Hepatocyte (in vitro differentiated cells): ENCODE measurements at places on chromosomes 5 and 9. TPM values are rescaled to one million over a fixed set of nuclear protein-coding genes. Genes with fewer than 3 reads are reported as not detected.

The LRRTM2 gene
- 0.16 and 0.47 TPM in 2 replicates for total RNA-seq

The LNPEP gene
- total RNA-seq: 32.6 and 46.8 TPM in 2 replicates

The IFNA21 gene
- total RNA-seq: not detected in 2 replicates

The LECT2 gene
- total RNA-seq: 25.0 and 29.6 TPM in 2 replicates

- no peak overlapping the region for H3K27ac ChIP-seq
- H3K4me1 ChIP-seq: peaks cover 5% of the 10 kb centered on the region
- no peaks in the 10 kb centered on the region for H3K27me3 ChIP-seq
- no peak overlapping the region for H3K4me3 ChIP-seq
Measured at GRCh38 chr9:126154869-126155268, 171.8 kb upstream of the MVB12B start.

DNA sequence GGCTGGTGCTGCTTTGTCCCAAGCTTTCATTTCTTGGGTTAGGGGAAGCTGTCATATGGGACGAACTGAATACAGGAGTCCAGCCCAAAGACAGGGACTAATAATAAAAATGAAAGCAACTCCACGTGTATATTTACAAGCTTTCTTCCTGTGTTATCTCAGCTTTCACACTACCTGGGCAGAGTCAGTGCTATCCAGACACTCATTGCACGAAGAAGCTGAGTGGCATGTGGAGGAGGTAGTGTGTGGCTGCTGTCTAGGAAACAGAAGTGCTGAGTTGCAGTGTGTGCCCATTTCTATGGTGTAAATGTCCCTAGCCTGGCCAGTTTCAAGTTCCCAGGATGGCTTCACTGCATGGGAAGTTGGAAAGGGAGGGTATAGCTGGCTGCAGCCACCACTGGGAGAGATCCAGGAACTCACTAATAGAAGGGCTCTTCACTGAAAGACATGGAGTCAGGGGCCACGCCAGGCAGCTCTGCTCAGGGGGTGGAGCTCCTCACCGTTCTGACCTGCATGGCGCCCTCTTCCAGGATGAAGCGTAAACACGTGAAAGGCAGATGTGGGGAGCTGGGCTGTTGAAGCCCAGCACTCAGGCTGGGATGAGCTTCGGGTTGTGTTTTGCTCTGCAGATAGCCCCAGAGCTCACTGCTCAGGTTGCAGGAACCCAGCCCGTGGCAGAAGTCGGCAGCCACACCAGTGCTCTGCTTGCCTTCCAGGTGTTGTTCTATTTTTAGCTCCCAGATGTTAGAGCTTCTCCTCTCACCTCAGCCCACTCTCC, 116.9 kb downstream of the IRX2 start:
- H3K4me3 ChIP-seq: no peak overlapping the region
- no peak for DNase-seq
- no peaks in the 10 kb centered on the region for H3K36me3 ChIP-seq
- H3K27me3 ChIP-seq: no peaks in the 10 kb centered on the region

DNA sequence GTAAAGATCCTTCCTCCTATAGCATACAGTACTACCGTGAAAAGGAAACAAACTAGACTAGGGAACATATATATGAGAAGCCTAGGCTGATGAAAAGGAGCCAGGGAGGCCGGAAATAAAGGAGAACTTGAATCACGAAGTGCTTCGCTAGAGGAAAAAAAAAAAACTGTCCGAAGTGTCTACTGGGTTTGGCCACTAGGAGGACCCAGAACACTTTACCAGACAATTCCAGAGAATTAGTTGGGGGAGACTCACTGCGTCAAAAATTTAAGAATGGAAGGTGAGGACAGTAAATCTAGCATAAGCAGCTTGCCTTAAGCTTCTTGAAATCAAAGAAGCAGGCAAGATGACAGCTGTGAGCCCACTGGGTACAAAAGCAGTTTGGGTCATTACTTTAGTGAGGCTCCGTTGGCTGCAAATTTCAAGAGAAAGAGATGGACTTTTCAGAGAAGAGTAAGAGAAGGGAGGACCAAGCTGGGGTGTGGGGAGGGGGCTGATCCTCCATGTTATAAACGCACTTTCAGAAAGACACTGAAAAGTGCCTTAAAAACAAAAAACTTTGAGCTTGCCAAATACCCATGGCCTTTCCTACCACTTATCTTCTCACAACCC, 47.4 kb downstream of the P4HA2 start:
- peak; percentile 73 for DNase-seq
- no peaks in the 10 kb centered on the region for H3K27me3 ChIP-seq
- H3K36me3 ChIP-seq: no peaks in the 10 kb centered on the region
- no peak overlapping the region for H3K27ac ChIP-seq
- H3K4me1 ChIP-seq: no peaks in the 10 kb centered on the region

DNA sequence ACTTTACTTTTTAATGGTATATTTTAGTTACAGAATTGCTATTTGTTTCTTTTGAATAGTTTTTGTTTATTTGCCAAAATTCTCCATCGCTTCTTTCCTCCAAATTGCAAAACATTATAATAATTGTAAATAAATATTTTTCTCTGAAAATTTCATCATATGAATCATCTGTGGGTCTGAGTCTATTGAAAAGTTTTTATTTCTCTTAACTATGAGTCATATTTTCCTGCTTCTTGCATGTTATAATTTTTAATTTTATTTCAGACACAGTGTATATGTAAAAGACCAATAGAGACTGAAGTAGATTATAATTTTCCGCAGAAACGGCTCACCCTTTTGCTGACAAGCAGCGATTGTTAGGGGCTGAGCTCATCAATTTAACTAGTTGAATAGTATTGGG, 279.1 kb upstream of the IL12B start:
- no peaks in the 10 kb centered on the region for H3K36me3 ChIP-seq
- DNase-seq: no peak
- no peaks in the 10 kb centered on the region for H3K4me1 ChIP-seq
- H3K27me3 ChIP-seq: no peaks in the 10 kb centered on the region
- no peak overlapping the region for H3K27ac ChIP-seq
- H3K4me3 ChIP-seq: no peak overlapping the region

- H3K27me3 ChIP-seq: no peaks in the 10 kb centered on the region
- DNase-seq: no peak
- H3K4me1 ChIP-seq: peaks cover 7% of the 10 kb centered on the region
Measured at GRCh38 chr5:558871-559503, 34.7 kb upstream of the SLC9A3 start.

GRCh38 chr5:150192462-150192861, 2.6 kb downstream of the SLC6A7 start:
- no peak for DNase-seq
- peaks cover 38% of the 10 kb centered on the region for H3K27me3 ChIP-seq
- H3K36me3 ChIP-seq: no peaks in the 10 kb centered on the region
- peaks cover 13% of the 10 kb centered on the region for H3K4me1 ChIP-seq
- no peak overlapping the region for H3K4me3 ChIP-seq
- H3K27ac ChIP-seq: no peak overlapping the region

- no peaks in the 10 kb centered on the region for H3K27me3 ChIP-seq
- H3K36me3 ChIP-seq: no peaks in the 10 kb centered on the region
- no peak overlapping the region for H3K4me3 ChIP-seq
- H3K4me1 ChIP-seq: peaks cover 17% of the 10 kb centered on the region
- no peak for DNase-seq
Measured at GRCh38 chr9:83430681-83431080, 107.5 kb downstream of the FRMD3 start.

DNA sequence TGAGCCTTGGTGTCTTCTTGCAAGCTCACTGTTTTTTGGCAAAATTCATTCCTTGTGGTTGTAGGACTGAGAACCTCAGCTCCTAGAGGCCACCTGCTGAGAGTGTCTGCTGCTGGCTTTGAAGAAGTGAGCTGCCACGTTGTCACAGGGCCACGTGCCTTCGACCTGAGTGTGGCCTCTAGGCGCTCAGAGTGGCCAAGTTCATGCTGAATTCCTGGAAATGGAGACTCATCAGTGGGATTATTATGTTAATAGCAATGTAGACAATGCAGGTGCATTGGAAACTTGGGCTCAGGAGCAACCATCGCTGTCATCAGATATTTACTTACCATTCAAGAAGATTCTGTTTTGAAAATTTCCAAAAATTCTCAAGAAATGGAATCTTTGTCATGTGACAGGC, 52.5 kb downstream of the GALNT12 start:
- H3K36me3 ChIP-seq: no peaks in the 10 kb centered on the region
- no peaks in the 10 kb centered on the region for H3K27me3 ChIP-seq
- H3K27ac ChIP-seq: no peak overlapping the region
- no peak overlapping the region for H3K4me3 ChIP-seq
- H3K4me1 ChIP-seq: peaks cover 7% of the 10 kb centered on the region
- DNase-seq: no peak

GRCh38 chr5:171914726-171915338, 91.6 kb downstream of the FBXW11 start:
- no peaks in the 10 kb centered on the region for H3K36me3 ChIP-seq
- DNase-seq: no peak
- no peak overlapping the region for H3K4me3 ChIP-seq
- H3K4me1 ChIP-seq: no peaks in the 10 kb centered on the region
- H3K27ac ChIP-seq: no peak overlapping the region

DNA sequence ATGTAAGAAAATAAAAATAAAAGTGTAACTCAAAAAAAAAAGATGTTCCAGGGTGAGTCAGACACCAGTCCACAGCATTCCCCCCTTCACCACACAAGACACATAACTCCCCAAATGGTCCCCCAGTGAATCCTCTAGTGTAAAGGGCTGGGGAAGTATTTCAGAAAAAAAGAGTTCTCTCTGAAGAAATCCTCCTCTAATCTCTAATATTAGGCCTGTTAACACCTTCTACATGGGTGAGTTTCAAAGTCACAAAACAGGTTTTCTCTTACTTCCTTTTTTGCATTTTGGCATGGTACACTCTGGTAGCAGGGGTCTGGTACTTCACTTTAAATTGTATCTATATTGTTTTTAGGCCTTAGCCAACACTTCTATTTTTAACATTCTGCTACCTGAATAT, 28.2 kb downstream of the RNF145 start:
- DNase-seq: no peak
- H3K36me3 ChIP-seq: no peaks in the 10 kb centered on the region
- H3K4me3 ChIP-seq: no peak overlapping the region

DNA sequence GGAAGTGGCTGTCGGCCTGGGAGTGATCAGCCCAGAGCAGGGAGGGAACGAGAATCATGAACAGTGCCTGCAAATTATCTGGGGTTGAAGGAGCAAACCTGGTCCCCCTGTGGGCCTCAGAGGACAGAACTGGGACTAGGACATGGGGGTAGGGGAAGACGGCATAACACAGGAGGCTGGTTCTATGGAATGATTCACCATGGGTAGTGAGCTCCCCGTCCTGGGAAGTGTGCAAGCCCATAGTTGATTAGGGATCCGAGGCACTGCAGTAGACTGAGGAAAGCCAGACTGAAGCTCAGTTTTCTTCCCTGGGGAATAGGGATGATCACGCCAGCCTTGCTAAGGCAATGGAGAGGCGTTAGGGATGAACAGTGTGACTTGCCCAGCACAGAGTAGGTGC, 5.6 kb downstream of the ADGRD2 start:
- H3K4me1 ChIP-seq: peaks cover under 1% of the 10 kb centered on the region
- H3K4me3 ChIP-seq: no peak overlapping the region
- DNase-seq: no peak

- no peak for DNase-seq
- H3K4me3 ChIP-seq: no peak overlapping the region
- H3K27me3 ChIP-seq: no peaks in the 10 kb centered on the region
- no peak overlapping the region for H3K27ac ChIP-seq
Measured at GRCh38 chr5:160556846-160557245, 135.2 kb downstream of the PTTG1 start.
